ENCODE measurements at places on chromosomes 7 and 10.

GRCh38 chr7:12769444-12769843, 82.0 kb downstream of the ARL4A start:
- DNase-seq = no peak

DNA sequence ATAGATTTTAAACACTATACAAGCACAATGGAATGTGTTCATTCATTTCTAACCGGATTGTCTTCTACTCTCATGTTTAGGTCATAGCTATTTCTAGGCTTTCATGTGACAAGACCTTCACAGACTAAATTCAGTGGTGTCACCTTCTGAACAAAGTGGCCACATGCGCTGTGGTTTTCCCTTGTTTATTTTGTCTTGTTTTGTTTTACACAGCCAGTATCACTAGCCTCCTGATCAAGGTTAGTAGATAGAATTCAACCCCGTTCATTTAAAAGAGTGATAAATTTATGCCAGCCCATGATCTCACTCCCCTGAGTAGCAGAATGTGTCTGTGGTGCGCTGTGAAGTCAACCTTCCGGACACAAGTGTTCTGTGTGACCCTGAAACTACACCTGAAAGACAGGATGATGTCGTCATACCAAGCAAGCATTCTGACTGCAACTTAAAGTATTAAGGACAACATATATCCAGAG, 209.1 kb downstream of the CREB5 start:
- no peak for DNase-seq

- DNase-seq = no peak
Measured at GRCh38 chr7:77687100-77687746, 9.0 kb upstream of the RSBN1L start.

GRCh38 chr10:128007971-128008370, 101.1 kb downstream of the PTPRE start:
- no peak for DNase-seq

DNA sequence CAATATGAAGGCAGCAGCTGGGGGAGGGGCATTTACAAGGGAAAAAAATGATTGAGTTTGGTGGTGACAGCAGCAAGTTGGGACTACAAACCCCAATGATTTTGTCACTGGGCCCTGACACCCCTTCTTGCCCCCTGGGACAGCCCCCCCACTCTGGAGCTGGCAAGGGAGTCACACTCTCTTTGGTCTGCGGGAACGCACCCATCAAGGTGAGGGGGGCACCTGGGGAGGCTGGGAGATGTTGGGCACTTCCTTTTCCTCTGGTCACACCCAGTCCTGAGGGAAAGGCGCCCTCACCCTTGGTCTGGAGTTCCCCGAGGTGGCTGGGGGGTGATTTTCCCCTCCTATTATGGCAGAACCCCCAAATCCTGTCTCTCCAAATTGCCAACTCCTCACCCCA, 24.4 kb downstream of the EPHB4 start:
- DNase-seq = no peak

DNA sequence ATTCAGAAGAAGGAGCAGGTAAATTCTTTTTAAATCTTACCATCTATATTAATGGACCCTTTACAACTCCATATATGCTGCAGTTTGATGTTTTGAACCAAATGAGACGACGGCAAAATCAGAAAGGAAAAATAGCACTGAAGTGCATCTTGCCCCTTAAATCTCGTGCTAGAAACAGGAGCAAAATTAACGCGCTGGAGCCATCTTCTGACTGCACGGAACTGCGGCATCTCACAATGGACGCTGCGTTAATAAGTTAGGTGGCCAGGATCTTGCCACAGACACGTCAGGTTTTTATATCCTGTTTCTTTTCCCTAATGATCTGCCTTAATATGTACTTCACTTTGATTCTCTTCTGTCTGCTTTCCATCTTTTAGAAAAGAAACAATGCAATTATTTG, 354.5 kb downstream of the TFEC start:
- DNase-seq = no peak

- no peak for DNase-seq
Measured at GRCh38 chr10:89118091-89118490, 89.0 kb downstream of the CH25H start.

- DNase-seq = no peak
Measured at GRCh38 chr7:22305706-22306105, 51.2 kb downstream of the RAPGEF5 start.

DNA sequence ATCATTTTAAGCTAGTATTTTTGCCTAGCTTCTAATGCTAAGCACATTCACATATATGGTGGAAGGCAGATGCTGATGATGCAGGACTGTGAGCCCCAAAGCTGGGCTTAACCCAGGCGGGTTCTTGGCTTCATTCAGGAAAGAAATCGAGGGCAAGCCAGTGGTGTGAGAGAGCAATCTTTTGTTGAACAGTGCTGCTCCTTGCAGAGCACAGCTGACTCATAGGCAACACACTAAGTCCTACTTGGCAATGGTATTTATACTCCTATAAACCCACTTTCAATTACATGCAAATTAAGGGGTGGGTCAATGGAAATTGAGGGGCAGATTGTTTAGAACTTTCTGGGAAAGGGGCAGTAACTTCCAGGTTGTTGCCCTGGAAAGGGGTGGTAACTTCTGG, 42.0 kb upstream of the CELF2 start:
- no peak for DNase-seq

- DNase-seq = no peak
Measured at GRCh38 chr10:70162892-70163201, 7.5 kb downstream of the SAR1A start.

DNA sequence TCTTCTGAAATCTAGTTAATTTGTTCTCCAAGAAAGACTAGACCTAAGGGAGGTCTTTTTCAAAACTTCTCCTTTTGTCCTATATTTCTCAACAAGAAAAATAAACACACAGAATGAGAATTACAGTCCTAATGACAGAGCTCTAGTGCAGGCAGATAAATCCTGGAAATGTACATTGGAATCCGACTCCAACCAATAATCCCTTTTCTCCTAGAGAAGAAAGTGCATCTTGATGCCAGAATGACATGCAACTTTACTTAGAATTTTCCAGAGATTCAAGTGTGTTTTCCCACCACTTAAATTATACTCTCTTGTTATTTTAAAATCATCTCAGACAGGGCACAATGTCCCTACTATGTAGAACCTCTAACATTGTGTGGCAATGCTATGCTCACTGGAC, 68.2 kb downstream of the MET start:
- no peak for DNase-seq

DNA sequence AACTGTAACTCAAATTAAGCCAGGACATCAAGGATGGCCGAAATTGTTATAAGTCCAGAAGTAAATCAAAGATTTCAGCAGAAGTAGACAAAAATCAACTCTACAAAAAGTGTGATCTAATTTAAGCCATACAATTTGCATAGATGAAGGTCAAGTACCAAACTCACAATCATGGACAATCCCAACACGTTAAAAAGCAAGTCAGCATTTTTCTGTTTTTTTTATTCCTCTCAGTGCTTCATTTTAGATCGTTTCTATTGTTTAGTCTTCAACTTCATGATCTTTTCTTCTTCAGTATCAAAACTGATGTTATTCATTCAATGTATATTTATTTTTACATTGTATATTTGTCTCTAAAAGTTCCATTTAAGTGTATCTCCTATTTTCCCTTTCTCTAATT, 674.3 kb upstream of the PHF14 start:
- no peak for DNase-seq

- no peak for DNase-seq
Measured at GRCh38 chr7:27515933-27516332, 146.8 kb downstream of the HIBADH start.

DNA sequence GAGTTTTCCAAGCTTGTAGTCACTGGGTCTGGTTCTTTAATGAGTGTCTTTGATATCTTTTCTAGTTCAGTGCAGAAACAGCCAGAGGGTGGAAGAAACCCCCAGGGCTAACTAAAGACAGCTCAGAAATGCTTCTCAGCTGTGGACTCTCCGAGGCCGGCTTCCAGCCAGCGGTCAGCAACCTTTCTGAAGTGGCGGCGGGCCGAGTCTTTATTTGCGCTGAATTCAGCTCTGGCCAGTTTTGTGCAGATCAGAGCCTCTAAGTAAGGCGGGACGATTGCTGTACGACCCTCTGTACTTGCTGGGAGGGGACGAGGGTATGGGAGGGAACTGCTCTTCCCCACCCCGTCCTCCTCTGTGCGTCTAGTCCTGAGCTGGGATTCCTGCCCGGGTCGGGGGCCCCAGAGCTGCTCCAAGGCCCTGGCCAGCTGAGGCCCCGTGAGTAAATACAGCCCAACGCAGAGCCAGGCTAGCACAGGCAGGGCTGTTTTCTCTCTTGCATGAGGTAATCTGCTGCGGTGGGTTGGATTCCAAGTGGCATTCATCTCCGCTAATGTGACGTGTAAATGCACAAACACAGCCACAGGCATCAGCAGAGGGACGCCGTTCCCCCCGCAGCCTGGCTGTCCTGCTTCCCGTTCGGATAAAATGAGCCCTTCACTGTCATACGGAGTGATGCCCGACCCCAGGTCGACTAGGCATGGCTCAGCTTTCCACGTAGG, 159.8 kb downstream of the PIP4K2A start:
- DNase-seq = no peak

DNA sequence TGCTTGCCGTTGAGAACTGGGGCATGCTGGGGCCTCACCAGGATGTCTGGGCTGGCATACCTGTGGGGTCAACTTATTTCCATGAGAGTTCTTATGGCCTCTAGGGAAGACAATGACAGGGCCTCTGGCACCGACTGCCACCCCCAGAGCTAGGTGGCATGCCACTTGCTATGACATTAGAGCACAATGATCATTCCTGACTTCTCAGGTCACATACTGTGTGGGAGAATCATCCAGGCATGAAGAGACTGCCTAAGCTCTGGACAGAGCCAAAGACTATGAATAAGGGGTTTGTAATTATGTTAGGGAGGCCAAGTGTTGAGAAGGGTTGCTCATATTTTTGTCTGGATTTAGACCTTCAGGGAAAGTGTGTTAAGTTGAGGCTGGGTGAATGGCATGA, 97.5 kb downstream of the PTPN20 start:
- no peak for DNase-seq

- no peak for DNase-seq
Measured at GRCh38 chr7:30941582-30942323, 22.0 kb upstream of the GHRHR start.

- DNase-seq = no peak
Measured at GRCh38 chr7:117323851-117324711, 1.2 kb upstream of the WNT2 start.

DNA sequence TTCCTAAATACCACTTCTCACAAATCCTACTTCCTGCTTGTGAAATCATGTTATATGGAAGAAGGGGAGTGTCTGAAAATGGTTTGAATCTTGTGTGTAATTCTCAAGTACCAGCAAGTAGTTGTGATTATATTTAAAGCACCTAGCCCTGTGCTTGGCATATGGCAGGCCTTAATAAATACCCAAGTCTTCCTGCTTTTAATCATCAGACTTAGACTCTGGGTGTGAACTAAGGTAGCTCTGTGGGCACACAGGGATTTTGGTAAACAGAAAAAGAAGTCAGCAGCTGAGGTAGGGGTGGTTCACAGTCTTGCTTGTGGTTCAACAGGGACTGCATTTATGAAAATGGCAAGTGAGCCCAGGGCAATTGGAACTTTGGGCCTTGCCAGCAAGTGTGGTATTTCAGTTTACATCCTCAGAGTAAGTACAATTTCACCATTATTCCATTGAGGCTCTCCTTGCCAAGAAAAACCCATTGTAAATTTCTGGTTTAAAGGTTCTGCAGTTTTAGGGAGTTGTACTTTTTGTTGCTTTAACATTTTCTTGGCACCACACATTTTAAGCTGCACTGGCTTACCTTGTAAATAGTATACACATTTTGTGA, 215.5 kb downstream of the AUTS2 start:
- DNase-seq = no peak

- no peak for DNase-seq
Measured at GRCh38 chr7:240146-240676, 47.8 kb downstream of the FAM20C start.

DNA sequence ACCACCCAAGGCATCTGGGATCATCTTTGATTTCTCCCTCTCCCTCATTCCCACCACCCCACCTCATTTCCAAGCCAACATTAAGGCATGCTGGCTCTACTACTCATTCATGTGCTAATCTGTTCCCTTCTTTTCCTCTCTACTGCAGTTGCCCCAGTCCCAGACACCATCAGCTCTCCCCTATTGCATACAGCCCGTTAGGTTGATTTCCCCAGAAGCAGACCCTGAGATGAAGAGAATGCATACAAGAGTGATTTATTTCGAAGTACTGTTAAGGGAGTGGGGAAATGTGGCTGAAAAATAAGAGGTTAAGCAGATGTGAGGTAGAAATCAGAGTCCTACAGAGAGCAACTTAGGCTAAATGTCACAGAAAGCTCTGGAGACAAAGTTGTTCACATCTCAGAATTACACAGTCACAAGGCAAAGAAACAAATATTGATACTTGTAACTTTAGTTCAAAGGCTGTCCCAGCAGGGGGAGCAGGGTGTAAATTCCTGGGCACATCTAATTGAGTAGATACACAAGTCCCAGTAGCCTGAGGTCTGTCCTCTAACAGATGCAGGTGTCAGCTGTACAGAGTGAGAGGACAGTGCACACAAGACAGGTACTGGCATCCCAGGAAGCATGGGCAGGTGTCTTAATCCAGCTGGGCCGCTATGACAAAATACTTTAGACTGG, 20.9 kb downstream of the AKR1D1 start:
- DNase-seq = peak; percentile 36

DNA sequence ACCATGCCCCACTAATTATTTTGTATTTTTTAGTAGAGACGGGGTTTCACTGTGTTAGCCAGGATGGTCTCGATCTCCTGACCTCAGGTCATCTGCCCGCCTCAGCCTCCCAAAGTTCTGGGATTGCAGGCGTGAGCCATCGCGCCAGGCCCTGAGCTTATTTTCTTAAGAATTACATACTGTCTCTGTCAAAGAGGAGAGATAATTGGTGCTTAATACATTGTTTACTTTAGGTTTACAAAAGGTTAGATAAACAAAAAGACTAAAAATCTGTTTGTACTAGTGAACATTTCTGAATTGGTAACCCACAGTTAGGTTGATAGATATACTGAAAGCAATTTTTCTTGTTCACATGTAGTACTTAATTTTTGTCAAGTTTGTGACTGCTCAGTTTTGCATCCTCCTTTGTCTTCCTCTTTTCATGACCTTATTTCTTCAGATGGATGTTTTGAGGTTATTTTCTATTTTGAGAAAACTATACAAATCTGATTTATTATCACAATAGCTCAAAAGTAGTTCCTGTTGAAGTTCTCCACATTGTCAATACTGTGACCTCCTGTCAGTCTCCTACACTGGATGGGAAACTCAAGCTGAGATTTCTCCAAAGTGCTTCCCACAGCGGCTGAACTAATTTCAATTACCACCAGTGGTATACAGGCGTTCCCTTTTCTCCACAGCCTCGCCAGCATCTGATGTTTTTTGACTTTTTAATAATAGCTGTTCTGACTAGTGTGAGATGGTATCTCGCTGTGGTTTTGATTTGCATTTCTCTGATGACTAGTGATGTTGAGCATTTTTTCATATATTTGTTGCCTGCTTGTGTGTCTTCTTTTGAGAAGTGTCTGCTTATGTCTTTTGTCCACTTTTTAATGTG, 22.5 kb downstream of the HHEX start:
- no peak for DNase-seq

- no peak for DNase-seq
Measured at GRCh38 chr7:51328351-51328801, 11.8 kb upstream of the COBL start.

- peak; percentile 8 for DNase-seq
Measured at GRCh38 chr10:91247360-91248111, 27.1 kb downstream of the PCGF5 start.

- no peak for DNase-seq
Measured at GRCh38 chr10:129695671-129696070, 228.6 kb downstream of the MGMT start.
